ENCODE measurements at places on chromosomes 12 and 14. TPM values are rescaled to one million over a fixed set of nuclear protein-coding genes. Genes with fewer than 3 reads are reported as not detected.

The ADGRD1 gene
- 4.9 TPM for total RNA-seq

DNA sequence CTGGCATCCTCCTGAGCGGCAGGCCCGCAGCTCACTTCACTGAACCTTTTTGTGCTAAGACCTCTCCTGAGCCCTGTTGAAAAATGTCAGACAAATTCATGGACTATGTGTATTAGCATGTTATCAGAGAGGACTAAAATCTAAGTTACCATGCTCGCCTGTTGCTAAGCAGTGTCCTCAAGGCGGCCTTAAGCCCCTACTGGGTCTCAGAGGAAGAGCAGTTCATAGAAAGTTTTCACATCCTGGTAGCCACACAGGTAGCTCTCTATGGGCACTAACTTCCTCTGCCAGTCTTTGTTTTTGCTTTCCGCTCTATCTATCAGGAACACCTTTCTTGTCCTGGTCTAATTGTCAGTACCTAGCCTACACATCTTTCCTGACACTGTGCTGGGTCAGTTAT lies 306.6 kb upstream of the MIS18BP1 start:
- no peaks in the 10 kb centered on the region for H3K36me3 ChIP-seq
- H3K4me3 ChIP-seq = no peak overlapping the region
- H3K27me3 ChIP-seq = no peaks in the 10 kb centered on the region
- H3K27ac ChIP-seq = no peak overlapping the region
- no peak for DNase-seq

DNA sequence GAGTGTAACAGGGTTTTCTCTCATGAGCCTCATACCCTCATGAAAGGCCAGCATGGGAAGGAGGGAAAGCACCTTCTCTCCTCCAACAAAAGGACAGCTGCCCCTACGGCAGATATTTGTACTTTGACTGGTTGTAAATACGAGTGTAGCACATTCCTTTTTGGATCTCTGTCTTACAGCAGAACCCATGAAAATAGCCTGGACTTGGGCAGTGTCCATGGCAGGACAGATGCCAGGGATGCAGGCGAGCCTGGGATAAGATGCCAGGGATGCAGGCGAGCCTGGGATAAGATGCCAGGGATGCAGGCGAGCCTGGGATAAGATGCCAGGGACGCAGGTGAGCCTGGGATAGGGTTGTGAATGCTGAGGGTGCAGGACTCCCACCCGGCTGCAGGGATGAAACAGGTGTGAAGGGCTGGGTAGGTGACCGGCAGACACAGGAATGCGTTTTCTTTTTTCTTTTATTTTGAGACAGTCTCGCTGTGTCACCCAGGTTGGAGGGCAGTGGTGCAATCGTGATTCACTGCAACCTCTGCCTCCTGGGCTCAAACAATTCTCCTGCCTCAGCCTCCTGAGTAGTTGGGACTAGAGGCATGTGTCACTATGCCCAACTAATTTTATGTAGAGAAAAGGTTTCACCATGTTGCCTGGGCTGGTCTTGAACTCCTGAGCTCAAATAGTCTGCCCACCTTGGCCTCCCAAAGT lies 120.0 kb downstream of the BEGAIN start:
- peaks cover 14% of the 10 kb centered on the region for H3K4me1 ChIP-seq
- H3K36me3 ChIP-seq = no peaks in the 10 kb centered on the region
- H3K27me3 ChIP-seq = no peaks in the 10 kb centered on the region
- DNase-seq = no peak

The LEMD3 gene
- 28.3 TPM for total RNA-seq

The PROX2 gene
- 0.52 TPM for total RNA-seq

- H3K4me1 ChIP-seq = no peaks in the 10 kb centered on the region
- H3K4me3 ChIP-seq = no peak overlapping the region
- no peak for DNase-seq
- H3K36me3 ChIP-seq = no peaks in the 10 kb centered on the region
- H3K27ac ChIP-seq = no peak overlapping the region
These were observed 6.8 kb upstream of the TESPA1 start for GRCh38 chr12:54991161-54991990.

The CAPS2 gene
- 16.9 TPM for total RNA-seq

- H3K36me3 ChIP-seq = no peaks in the 10 kb centered on the region
- no peaks in the 10 kb centered on the region for H3K4me1 ChIP-seq
- no peak overlapping the region for H3K27ac ChIP-seq
- no peak overlapping the region for H3K4me3 ChIP-seq
These were observed 15.0 kb downstream of the NDUFA12 start for GRCh38 chr12:94988471-94988870.

GRCh38 chr12:51943346-51943745 lies 8.2 kb upstream of the ACVR1B start:
- no peaks in the 10 kb centered on the region for H3K27me3 ChIP-seq
- no peak for DNase-seq
- H3K36me3 ChIP-seq = no peaks in the 10 kb centered on the region

DNA sequence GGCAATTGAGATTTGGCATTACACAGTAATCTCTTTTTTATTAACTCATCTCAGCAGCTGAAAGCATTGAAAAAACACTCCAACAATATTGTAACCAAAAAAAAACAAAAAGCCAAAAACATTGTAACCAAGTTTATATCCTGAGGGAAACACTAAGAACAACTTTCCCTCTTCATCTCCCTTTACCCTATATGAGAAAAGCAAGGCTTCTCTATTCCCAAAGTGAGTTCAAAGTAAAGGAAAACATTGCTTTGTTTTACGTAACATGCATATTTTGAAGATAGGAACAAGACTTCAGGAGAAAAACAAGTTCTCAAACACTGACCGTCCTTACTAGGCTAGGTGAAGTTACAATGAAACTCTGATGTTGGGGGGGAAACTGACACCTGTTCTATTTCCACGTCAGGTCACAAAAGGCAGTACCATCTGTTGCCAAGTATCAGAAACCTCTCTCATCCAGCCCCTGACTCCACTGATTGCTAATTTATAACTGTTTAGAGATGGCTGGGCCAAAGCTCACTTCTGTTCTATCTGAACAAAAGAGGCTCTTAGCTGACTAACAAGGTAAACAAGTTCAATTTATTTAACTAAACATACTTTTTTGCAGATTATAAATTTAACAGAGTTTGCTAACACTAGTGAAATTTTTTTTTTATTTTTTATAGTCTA lies 67.9 kb upstream of the PLXNC1 start:
- no peaks in the 10 kb centered on the region for H3K27me3 ChIP-seq
- H3K4me3 ChIP-seq = no peak overlapping the region
- H3K27ac ChIP-seq = no peak overlapping the region

DNA sequence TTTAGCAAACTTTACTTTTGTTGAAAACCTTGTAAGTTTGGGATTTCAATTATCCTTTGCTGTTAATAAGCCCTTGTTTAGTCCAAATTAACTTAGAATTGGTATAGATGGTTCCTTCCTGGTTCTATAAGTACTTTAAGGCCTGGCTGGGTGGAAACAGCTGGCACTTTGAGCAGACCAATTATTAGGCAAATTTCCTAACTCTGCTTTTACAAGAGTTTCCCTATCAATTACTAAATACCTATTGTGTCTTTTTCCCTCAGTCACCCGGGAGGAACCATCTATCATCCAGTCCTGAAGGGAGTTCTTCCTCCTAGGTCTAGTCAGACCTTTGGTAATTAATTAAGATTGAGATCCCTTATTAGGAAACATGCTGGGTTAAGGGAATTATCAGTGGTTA lies 138.0 kb downstream of the SLC38A6 start:
- no peaks in the 10 kb centered on the region for H3K27me3 ChIP-seq
- no peak overlapping the region for H3K4me3 ChIP-seq
- no peak for DNase-seq
- no peak overlapping the region for H3K27ac ChIP-seq
- no peaks in the 10 kb centered on the region for H3K4me1 ChIP-seq
- H3K36me3 ChIP-seq = no peaks in the 10 kb centered on the region

Measured in body of pancreas (tissue), 4 donors.